ENCODE measurements at places on chromosomes 3 and 15. TPM values are rescaled to one million over a fixed set of nuclear protein-coding genes. Genes with fewer than 3 reads are reported as not detected.

- DNase-seq = no peak
Measured at GRCh38 chr3:192487033-192487432, 240.3 kb downstream of the FGF12 start.

The VEPH1 gene
- 0.21 TPM for total RNA-seq

DNA sequence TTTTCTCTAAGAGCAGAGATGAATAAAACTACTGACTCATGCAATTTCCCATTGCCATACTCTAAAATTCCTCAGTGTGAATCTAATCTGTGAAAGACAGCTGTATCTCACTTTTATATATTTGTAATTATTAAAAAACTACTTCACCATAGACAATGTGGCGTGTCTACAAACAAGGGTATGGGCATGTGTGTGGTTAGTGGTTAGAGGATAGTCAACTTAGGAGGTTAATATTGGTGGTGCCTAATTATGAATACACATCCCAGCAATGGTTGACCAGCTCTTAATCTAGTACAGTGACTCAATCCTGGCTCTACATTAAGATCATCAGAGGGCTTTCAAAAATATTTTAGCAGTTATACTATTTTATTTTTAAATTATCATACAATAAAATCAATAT, 94.5 kb downstream of the GOLIM4 start:
- DNase-seq = no peak

GRCh38 chr15:75031848-75032247, 8.5 kb downstream of the PPCDC start:
- DNase-seq = no peak

- DNase-seq = no peak
Measured at GRCh38 chr15:68208636-68209240, 3.6 kb upstream of the CALML4 start.

The OR5K2 gene
- total RNA-seq = not detected

The DPPA2 gene
- not detected for total RNA-seq

GRCh38 chr3:13123765-13124164, 50.5 kb upstream of the IQSEC1 start:
- DNase-seq = no peak

The RPL39L gene
- total RNA-seq = 20.0 TPM

DNA sequence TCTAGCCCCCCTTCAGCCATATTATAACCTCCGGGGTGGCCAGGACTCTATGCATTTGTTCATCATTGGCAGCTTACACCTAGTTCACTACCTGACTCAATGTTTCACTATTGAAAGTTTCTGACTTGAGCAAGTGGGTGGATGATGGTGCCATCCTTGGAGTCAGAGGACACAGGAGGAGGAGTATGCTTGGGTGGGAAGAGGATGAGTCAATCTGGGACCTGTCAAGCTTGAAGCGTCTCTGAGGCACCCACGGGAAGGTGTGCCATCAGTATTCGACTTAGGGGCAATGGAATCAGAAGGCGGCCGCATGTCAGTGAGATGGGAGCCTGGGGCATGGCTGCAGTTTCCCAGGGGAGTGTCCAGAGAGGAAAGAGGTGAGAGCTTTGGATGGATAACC, 133.3 kb downstream of the EPHB1 start:
- no peak for DNase-seq

The MNS1 gene
- total RNA-seq = 2.3 TPM

DNA sequence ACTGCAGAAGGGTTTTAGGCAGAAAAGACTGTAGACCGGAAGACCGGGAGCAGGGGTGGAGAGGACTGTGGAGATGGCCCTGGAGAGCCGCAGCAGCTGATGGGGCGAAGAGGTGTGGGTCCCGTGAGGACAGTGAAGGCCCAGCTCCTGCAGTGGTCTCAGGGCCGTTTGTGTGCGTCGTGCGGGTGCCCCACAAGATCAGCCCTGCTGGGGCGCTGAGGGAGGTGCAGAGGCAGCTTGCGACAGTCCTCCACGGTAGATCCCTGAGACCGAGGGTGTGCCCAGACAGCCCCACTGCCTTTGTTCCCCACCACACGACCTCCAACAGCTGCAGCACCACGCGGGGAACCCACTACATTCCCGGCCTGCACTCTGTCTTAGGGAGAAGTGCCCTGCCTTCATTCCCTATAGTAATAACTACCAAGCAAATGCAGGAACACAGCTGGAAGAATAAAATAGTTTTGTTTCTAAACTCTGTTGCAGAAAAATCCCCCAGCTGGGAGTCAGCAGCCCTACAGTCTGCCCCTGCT, 19.0 kb upstream of the CRABP1 start:
- no peak for DNase-seq

The CELSR3 gene
- total RNA-seq = 3.0 TPM

DNA sequence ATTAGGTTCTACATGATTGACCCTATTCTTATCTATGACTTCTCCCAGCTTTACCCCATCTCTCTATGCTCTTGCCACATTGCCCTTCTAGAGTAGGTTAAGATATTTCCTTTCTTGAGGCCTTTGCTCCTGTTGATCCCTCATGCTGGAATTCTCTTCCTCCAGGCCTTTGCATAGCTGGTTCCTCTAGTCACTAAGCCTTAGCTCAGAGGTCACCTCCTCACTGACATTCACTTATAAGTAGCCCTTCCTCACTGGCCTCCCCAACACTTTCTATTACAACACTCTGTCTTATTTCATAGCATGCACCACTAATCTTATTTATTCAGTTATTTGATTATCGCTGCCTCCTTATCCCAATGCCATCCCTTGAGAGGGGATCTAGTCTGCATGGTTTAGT, 228.4 kb upstream of the COL8A1 start:
- no peak for DNase-seq

DNA sequence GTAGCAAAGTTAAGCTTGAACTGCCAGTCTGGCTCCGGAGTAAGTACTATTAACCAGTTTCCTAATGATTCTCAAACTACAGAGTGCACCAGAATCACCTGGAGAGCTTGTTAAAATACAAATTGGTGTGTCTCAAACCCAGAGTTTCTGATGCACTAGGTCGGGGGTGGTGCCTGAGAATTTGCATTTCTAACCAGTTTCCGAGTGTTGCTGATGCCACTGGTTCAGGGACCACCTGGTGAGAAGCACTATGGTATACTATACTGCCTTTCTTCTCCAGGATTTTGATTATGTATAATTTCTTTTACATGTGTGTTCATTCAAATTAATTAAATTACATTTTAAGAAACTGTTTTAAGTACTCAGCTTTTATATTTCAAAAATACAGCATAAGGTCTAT, 48.8 kb upstream of the PLSCR5 start:
- no peak for DNase-seq

The STRIT1 gene
- total RNA-seq = not detected

The RAB6B gene
- 4.0 TPM for total RNA-seq

GRCh38 chr3:174931473-174932353, 72.6 kb downstream of the NAALADL2 start:
- DNase-seq = no peak

DNA sequence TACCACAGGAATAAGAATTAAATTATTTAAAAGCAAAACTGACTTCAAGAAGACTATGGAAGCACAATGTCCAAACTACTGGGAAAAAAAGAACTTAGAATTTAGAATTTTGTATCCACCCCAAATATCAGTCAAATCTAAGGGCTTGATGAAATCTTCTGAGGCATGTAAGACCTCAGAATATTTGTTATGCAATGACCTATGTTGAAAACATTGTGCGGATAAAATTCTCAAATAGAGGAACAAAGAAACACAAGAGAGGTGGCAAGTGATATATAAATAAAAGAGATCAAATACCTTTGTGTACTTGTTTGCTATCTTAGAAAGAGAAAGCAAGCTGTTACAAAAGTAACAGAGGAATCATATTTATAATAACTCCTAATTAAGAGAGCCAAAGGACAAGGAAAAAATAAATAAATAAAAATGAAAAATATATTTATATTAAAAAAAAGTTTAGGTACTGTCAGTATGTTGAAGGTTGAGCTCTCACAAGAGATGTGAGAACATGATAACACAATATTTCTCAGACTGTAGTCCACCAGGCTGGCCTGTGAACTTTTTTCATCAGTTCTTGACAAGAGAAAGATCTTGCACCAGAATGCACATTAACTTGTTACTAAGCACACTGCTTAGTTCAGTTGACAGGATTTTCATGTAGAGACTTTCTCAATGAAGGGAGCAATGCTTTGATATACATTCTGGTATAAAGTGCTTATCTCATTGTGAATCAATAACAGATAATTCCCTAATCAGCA, 50.0 kb downstream of the CPA3 start:
- no peak for DNase-seq

GRCh38 chr3:101809178-101810021, 30.4 kb downstream of the NXPE3 start:
- DNase-seq = no peak

GRCh38 chr15:43283526-43283925, 16.8 kb upstream of the TGM5 start:
- DNase-seq = no peak

The C3orf22 gene
- not detected for total RNA-seq

The SHC4 gene
- 13.8 TPM for total RNA-seq

DNA sequence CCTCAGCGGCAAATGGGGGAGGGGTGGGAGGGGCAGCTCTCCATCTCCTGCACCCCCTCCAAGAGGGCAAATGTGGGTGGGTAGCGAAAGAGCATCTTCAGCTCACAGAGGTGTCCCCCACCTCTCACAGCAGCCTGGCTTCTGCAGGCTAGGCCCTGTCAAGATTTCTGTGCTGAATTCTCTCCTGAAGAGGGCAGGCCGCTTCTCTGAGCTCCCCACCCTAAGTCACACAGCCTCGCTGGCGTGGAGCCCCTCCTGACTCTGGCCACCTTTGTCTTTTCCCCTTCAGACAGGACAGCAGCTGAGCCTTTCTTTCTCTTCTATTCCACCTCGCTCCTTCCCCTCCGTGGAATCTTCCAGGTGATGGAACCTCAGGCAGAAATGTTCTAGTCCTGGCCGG, 26.3 kb upstream of the ADAMTS7 start:
- DNase-seq = no peak

DNA sequence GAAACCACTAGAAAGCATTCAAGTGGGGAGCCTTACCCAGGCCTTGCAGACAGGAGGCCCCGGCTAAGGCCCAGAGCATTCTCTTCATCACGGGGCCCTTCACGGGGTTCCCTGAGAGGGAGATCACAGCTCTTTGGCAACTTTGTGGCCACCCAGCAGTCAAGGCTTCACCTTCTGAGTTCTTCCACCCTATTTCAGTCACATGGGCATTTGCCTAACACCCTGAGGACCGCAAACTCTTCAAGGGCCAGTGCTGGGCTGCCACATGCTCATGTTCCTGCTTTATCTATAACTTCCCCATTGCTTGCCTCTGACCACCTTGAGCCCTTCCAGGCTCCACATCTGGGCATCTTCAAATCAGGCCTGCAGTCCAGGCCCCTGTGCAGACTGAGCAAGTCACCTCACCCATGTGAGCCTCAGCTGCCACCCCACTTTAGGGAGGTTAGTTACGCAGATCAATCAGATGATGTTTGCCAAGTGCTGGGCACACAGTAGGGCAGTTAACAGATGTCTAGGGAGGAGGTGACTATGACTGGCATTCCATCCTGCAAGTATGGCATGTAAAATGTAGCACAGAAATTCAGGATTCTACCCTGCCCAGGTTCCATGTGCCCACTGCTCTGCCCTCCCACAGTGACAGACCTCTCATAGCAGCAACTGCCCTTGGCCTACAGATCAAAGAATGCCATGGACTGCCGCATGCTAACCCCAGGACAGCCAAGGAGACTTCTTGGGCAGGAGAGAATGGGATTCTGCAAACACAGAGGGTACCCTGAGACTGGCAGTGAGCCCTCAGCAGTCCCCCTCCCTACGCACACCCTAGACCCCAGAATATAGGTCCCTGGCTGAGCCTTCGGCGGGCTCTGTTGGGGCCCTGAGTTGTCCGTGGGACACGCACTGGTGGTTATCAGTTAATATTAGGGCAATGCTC, 37.6 kb upstream of the ZNF710 start:
- DNase-seq = no peak

- DNase-seq = no peak
Measured at GRCh38 chr3:31772272-31772671, 208.8 kb downstream of the OSBPL10 start.

DNA sequence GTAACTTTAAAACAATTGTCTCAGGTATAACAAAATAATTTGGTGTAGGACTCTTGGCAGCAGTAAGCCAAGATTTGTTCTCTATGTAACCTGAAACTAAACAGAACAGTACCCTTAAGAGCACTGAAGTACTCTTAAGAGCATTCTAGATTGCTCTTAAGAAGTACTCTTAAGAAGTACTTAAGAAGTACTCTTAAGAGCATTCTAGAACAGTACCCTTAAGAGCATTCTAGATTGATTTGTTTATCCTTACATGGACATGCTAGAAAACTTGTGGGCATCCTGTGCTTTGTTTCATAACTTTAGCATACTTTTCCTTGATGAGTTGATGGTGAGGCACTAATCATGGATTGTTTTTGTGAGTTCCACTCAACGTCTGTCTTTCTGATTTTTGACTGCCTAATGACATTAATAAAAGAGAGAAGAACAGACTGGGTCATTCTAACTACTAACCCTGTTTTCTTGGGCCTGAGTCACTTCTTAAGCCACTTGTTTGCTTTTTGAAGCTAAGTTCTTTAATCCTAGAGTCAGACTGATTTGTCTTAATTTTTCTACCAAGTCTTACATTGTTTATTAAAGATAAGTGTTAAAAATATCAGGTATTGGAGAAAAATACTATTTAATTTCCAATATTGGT, 57.2 kb upstream of the UTS2B start:
- no peak for DNase-seq

DNA sequence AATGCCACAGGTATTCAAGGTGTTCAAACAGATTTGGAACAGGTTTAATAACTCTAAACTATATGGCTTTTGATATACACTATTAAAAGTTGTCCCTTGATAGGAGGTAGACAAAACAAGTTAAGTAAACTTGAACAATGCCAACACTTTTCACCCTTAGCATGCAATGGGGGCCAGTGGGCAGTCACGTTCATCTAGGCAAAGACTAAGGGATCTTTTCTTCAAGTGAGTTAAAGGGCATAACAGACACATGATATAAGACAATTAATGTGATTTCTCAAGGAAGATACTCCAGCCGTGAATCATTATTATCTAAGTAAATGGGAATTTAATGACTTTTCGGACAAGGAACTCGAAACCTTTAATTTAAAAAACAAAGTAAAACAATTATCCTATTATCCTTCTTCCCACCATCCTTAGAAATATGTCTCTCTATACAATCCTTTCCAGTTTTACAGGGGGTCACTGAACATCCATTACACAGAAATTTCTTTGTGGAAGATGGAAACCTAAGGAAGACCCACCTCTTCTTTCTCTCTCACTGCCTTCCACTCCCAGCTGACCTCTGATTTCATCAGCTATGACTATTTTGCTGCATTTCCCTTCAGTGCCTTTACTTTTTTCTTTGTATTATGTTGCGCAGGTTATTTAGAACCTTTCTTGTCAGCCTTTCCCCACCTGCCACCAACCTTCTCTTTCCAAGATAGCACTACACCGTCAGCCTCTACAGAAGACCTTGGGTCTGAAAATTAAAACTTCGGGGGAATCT, 1.5 kb downstream of the CLDN1 start:
- DNase-seq = no peak

The TTLL13 gene
- total RNA-seq = not detected
